ENCODE measurements at places on chromosomes 13 and 19.

DNA sequence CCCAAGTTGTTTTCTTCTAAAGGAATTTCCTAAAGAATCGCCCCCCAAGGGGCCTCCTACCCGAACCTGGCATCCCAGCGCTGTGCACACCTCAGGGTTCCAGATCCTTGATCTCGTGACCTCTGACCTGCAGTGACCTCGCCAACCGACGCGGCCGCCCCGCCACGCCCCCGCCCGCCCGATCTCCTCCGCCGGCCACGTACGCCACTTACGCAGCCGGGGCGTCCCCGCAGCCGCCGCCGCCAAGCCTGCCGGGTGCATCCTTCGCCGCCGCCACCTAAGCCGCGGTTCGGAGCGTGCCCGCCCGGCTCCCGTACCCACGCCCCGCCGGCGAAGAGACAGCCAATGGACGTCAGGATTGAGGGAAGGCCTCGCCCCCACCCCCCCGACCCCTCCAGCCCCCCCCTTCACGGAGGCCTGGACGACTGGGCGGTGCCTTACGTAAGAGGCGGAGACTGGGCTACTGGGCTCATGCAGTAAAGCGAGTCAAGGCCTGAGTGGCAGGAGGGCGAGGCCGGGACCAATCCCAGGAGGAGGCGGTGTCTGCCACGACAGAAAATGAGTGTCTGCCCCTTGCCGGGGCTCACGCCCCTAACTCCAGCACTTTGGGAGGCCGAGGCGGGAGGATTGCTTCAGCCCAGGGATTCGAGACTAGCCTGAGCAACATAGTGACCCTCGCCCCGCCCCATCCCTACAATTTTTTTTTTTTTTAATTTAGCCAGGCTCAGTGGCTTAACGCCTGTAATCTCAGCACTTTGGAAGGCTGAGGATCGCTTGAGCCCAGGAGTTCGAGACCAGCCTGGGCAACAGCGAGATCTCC lies at the start of gene YIF1B:
Gene YIF1B, minus strand, starts transcription at position 291 of the 820 bp plus-strand sequence. Its CDS starts 30 bp downstream, at position 261.
- peak; percentile 88 for DNase-seq

DNA sequence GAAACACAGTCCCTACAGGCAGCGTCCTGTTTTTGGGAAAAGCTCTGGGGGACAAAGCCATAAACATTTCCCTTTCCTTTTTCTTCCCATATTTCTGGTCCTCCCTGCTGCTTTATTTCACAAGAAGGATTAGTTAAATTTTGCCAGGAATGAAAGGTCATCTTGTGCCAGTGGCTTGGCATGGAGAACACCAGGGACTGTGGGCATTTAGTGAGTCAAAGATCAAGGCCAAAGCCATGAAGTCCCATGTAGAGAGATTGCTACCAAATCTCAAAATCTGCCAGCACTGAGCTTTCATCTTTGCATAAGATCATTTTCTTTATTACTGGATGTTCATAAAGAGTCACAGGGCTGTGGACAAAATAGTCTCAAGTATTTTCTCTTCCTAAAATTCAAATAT lies 29.1 kb upstream of the SLC46A3 start:
- no peak for DNase-seq

DNA sequence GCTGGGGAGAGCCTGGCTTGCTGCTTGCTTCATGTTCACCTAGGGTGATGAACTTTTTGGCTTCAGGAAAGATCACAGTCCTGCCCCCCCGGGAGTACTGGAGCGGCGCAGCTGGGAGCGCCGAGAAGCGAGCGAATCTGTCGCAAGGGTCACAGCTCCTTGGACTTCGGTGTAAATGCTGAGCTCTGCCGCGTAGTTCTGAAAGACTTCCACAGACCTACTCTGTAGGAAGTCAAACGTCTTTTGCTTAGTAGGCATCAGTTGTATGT lies 2.7 kb downstream of the ING1 start:
- DNase-seq = no peak

- no peak for DNase-seq
Observed at GRCh38 chr13:29702912-29703351, 107.4 kb upstream of the SLC7A1 start.

All from NT2/D1 (cell line).